ENCODE measurements at places on chromosomes 12 and 14.

DNA sequence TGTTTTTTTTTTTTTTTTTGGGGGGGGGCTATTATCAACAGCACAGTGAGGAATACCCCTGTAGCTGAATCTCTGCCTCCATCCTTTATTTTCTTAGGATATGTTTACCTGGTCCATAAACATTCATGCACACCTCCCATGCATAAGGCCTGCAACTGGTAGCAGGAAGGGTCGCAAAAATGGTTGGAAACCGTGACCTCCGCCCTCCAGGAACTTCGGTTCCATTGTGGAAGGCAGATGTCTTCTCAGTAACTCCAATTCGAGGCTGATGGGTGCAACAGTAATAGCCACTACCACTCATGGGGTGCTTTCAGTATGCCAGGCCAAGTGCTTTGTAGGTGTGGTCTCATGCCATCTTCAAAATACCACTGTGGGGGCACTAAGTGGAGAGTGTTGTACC, 40.2 kb downstream of the ACACB start:
- DNase-seq: no peak

GRCh38 chr14:43894534-43894933, 612.5 kb downstream of the FSCB start:
- DNase-seq: peak; percentile 11

GRCh38 chr14:68947802-68948201, 31.3 kb downstream of the ACTN1 start:
- no peak for DNase-seq

DNA sequence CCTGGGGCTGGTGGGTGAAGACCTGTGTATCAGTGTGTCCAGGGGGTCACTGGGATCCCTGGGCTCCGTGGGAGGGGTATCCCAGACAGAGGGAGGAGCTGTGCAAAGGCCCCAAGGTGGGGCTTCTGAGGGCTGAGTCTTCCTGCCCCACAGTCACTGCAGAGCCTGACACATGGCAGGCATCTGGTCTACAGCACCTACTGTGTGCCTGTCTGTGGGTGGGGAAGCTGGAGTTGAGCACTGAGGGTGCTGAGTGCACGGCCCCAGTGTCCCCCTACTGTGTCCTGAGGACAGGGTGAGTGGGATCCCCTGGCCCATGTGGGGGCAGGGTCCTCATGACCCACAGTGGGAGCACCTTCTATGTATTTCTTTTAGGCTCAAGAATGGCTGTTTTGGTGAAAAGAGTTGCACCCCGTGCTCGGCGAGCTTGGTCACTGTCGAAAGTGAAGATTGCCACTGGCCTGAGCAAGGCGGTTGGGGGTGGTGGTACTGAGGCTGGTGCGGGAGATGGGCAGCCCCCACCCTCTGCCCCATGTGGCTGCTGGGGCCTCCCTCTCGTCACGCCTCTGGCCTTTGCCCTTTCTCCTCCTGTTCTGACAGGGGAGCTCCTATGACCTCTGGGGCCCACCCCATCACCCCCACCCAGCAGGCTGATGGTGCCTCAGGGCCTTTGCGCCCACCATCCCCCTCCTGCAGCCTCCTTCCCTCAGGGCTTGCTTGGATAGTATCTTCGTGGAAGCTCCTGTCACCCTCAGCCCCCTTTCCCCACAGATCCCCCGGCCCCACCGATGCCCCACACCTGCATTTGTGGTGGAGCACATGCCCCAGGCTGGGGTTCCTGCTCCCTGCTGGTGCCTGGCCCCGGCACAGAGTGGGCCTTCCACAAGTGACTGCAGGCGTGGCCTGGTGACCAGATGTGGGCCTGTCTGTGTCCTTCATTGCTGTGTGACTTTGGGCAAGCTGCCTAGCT, 55.8 kb downstream of the BEGAIN start:
- no peak for DNase-seq

DNA sequence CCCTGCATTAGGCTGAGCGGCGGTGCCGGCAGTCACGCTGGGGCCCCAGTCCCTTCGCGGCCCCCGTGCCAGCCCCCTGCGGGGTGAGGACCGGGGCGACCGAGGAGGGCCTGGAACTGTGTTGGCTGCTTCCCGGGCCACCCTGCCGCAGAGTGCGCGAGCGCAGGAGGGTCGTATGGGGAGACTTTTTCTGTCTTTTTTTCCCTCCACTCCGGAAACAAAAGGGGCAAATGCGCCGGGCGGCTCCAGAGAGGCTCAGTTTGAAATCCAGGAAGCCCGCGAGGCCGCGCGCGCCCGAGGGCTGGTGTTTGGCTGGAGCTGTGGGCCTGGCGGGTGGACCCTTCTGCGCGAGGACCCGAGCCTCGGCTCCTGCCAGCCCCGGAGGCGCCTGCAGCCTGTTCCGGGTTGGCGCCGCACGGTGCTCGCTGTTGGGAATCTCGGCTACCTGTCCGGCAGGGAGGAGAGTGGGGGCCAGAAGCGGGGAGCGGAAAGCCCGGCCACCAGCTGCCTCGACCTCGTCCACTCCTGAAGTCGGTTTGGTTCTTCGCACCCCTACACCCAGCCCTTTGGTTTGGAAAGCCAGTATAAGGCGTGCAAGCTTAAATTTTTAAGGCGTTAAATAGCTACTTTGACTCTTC, 638 bp downstream of the PLEKHG3 start:
- no peak for DNase-seq

DNA sequence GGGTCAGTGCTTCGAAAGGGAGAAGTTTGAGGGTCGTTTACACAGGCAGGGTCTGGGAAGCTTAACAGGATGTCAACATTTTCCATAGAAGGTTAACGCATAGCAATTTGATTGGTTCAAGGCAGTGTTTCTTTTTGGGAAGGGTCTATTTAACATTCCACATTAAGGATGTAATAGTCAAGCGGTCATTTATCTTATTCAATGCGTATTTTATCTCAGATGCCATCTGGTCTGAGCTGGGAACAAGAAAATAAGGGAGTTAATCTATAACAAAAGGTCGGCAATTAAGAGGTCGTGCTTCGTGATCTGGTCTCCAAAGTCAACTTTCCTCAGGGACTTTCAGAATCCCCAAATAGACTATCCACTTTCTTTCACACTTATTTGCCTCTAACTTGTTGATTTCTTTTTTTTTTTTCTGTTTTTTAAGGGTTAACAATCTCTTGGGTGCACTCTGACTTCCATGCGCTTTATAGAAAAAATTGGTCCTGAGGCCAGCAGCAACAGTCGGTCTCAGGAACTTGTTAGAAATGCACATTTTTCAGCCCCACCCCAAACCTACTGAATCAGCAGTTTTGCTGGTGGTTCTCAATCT, 550 bp upstream of the RESF1 start:
- DNase-seq: no peak

- peak; percentile 15 for DNase-seq
Measured at GRCh38 chr14:39268393-39268792, 34.7 kb downstream of the MIA2 start.

DNA sequence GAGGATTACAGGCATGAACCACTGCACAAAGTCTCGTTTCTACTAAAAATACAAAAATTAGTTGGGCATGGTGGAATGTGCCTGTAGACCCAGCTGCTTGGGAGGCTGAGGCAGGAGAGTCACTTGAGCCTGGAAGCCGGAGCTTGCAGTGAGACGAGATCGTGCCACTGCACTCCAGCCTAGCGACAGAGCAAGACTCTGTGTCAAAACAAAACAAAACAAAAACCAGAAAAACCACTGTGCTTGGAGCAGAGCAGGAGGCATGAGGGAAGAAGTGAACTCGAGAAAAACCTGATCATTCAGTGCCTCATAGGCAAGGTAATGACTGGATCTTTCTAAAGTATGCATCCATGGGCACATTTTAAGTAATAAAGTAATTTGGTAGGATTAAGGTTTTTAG, 487.8 kb downstream of the KCNH5 start:
- DNase-seq: no peak

- no peak for DNase-seq
Measured at GRCh38 chr12:43425361-43425760, 126.6 kb downstream of the ADAMTS20 start.

GRCh38 chr12:124949779-124950728, 35.6 kb upstream of the UBC start:
- no peak for DNase-seq

GRCh38 chr12:125492354-125493270, 427.4 kb downstream of the AACS start:
- no peak for DNase-seq
